Endothelial cell (in vitro differentiated cells): ENCODE measurements at places on chromosomes 1 and 21. TPM values are rescaled to one million over a fixed set of nuclear protein-coding genes. Genes with fewer than 3 reads are reported as not detected.

DNAJC28 gene
- 3.3 TPM for total RNA-seq

LDLRAD1 gene
- not detected for total RNA-seq

MORN1 gene
- total RNA-seq, result 12.1 TPM

CLCA4 gene
- not detected for total RNA-seq

CLCA2 gene
- total RNA-seq, result not detected

CLDN17 gene
- not detected for total RNA-seq

COL8A2 gene
- 0.13 TPM for total RNA-seq

C1orf115 gene
- total RNA-seq, result 34.7 TPM

ARHGAP29 gene
- 276 TPM for total RNA-seq

SLC35F3 gene
- 0.36 TPM for total RNA-seq

INAVA gene
- 35.8 TPM for total RNA-seq

GRIK1 gene
- not detected for total RNA-seq

HHIPL2 gene
- total RNA-seq, result 0.62 TPM

TAF5L gene
- 25.3 TPM for total RNA-seq

KRTAP10-2 gene
- not detected for total RNA-seq

C1QTNF12 gene
- total RNA-seq, result 0.69 TPM

TSACC gene
- not detected for total RNA-seq

SSX2IP gene
- total RNA-seq, result 7.3 TPM

LEFTY2 gene
- 0.26 TPM for total RNA-seq

ENAH gene
- total RNA-seq, result 82.9 TPM

PKLR gene
- not detected for total RNA-seq

SERPINC1 gene
- total RNA-seq, result not detected

TRABD2B gene
- 1.0 TPM for total RNA-seq

CCDC30 gene
- 3.4 TPM for total RNA-seq

KCNAB2 gene
- 4.1 TPM for total RNA-seq

FASLG gene
- total RNA-seq, result not detected

C1orf167 gene
- total RNA-seq, result 0.44 TPM

EFHD2 gene
- total RNA-seq, result 6.6 TPM

NR1I3 gene
- not detected for total RNA-seq

OR2T33 gene
- total RNA-seq, result not detected

HNRNPCL2 gene
- not detected for total RNA-seq

OR14K1 gene
- total RNA-seq, result not detected

SLC39A1 gene
- total RNA-seq, result 136 TPM

MTOR gene
- 61.9 TPM for total RNA-seq

PLA2G4A gene
- total RNA-seq, result 12.2 TPM

AK5 gene
- total RNA-seq, result not detected

RNF223 gene
- not detected for total RNA-seq

HORMAD1 gene
- total RNA-seq, result not detected

ADORA1 gene
- total RNA-seq, result 16.3 TPM

LELP1 gene
- total RNA-seq, result not detected

BATF3 gene
- 0.54 TPM for total RNA-seq

LDLRAP1 gene
- total RNA-seq, result 23.5 TPM

FCRL4 gene
- not detected for total RNA-seq

SLAMF6 gene
- total RNA-seq, result not detected

RPTN gene
- not detected for total RNA-seq

CTSK gene
- 110 TPM for total RNA-seq

LCE1B gene
- total RNA-seq, result not detected

LCE2B gene
- not detected for total RNA-seq

KCNJ10 gene
- total RNA-seq, result not detected
